ENCODE measurements at places on chromosomes 16 and 17.

DNA sequence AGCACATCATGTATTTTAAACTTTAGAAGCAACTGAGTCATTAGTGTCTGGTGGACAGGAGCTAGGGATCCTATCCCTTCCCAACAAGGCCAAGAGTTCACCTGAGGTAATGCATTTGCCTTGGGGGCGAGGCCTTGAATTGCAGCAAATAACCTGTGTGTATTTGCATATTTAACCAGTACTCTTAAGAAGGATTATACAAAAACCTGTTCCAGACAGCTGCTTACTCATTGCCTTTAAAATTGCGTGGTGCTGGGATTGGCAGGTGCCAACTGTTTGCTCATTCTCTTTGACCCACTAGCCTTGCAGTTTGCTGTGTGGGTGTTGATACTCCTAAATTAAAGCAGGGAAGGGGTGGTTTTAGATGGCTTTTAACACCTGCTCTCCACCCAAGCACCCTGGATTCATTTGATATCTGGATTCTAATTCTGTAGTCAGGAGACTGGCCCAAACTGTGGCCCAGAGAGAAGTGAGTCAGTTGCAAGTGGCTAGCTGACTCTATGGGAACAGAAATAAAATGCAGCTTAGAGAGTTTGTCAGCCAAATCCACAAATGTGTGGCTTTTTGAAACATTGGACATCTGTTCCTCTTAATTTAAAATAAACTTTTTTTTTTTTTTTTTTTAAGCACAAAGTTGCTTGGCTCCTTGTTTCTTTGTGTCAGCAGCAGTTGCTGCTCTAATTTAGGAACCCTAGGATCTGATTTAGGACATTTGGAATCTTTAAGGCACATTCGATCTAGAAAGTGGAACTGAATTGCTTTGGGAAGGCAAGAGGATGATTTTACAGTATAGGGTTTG is 46.9 kb downstream of the TUBD1 start:
- H3K4me1 ChIP-seq, result peaks cover 19% of the 10 kb centered on the region
- no peaks in the 10 kb centered on the region for H3K36me3 ChIP-seq
- no peaks in the 10 kb centered on the region for H3K27me3 ChIP-seq
- peak overlapping the region; percentile 97 for H3K27ac ChIP-seq
- no peak overlapping the region for H3K4me3 ChIP-seq
- no peak for DNase-seq

- no peak for DNase-seq
- no peak overlapping the region for H3K4me3 ChIP-seq
- no peaks in the 10 kb centered on the region for H3K36me3 ChIP-seq
- H3K27me3 ChIP-seq, result peaks cover 55% of the 10 kb centered on the region
- H3K4me1 ChIP-seq, result peaks cover 24% of the 10 kb centered on the region
Observed at GRCh38 chr17:49972486-49973270, 3.7 kb downstream of the DLX4 start.

- peaks cover 4% of the 10 kb centered on the region for H3K4me1 ChIP-seq
- H3K27me3 ChIP-seq, result no peaks in the 10 kb centered on the region
- peak; percentile 83 for DNase-seq
- peak overlapping the region; percentile 44 for H3K4me3 ChIP-seq
Observed at GRCh38 chr16:4328046-4328781, 12.3 kb downstream of the GLIS2 start.

DNA sequence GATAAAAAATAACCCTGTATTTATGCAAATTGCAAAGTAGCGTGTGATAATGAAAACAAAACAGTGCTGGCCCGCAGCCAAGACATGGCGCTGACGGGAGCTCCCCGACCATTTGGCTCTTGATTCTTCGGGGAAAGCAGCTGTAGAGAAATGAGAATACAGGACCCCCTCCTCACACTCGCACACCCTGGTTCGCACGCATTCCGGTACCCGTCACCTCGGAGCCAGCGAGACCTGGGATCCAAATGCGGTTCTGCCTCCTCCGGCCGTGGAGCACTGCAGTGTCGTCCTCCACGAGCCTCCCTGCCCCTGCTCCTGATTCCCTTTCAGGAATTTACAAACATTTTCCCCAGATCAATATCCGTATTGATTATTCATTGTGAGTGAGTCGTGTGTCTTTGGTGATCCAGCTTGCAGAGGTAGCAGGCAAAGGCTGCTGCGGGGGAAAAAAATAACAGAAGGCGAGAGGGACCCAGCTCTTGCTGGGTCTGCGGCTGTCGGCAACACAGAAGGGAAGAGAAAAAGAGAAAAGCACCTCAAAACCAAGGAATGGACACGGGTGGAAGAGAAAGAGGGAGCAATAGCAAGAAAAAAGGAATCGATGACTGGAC is 184.1 kb upstream of the ZFHX3 start:
- no peak for DNase-seq
- H3K36me3 ChIP-seq, result no peaks in the 10 kb centered on the region
- peak overlapping the region; percentile 68 for H3K27ac ChIP-seq

- no peak overlapping the region for H3K4me3 ChIP-seq
- DNase-seq, result no peak
- H3K27ac ChIP-seq, result no peak overlapping the region
- H3K36me3 ChIP-seq, result no peaks in the 10 kb centered on the region
- no peaks in the 10 kb centered on the region for H3K27me3 ChIP-seq
Observed at GRCh38 chr16:72060405-72060804, 2.6 kb upstream of the HPR start.
